Suppressor macrophage (primary cell): ENCODE measurements at places on chromosomes 11 and 22.

DNA sequence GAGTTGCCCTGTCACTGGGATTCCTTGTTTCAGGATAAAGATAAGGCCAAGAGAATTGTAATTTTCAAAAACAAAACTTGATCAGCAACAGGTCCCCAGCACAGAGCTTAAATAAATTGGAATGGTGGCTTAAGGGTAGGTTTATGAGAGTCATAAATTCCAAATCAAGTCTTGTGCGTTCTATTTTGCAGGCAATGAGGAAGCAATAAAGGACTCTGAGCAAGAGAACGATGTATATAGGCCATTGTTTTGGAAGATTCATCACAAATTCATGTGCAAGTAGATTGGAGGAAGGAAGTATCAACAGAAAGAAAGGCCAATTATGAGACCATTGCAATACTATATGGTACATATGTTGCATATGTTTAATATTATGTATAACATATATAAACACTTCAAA, 65.7 kb upstream of the PGR start:
- DNase-seq = no peak

GRCh38 chr22:37083914-37084313, 25.6 kb downstream of the TMPRSS6 start:
- no peak for DNase-seq

- DNase-seq = peak; percentile 30
Measured at GRCh38 chr11:76698321-76699043, 27.9 kb upstream of the LRRC32 start.

- DNase-seq = no peak
Measured at GRCh38 chr22:45310977-45311531, 1.3 kb downstream of the FAM118A start.

DNA sequence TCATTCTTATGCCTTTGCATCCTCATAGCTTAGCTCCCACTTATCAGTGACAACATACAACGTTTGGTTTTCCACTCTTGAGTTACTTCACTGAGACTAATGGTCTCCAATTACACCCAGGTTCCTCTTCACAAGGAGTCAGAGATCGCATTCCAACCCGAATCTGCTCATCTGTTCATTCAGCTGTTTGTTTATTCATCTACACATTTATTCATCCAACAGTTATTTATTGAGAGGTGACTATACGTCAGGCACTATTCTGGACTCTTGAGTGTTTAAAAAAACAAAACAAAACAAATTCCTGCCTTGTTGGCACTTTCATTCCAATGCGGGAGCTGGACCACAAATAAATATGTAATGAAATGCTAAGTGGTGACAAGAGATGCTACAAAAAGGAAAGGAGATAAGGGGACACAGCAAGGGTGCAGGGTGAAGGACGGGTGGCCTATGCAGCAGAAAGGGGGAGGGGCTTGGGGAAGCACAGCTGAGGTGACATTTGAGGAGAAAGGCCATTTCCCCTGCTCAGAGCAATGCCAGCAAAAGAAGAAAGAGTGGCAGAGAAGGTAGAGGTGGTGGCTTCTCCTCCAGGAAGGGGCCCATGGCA, 393.8 kb upstream of the SYN3 start:
- DNase-seq = no peak

GRCh38 chr11:30504468-30504867, 81.7 kb downstream of the MPPED2 start:
- no peak for DNase-seq

DNA sequence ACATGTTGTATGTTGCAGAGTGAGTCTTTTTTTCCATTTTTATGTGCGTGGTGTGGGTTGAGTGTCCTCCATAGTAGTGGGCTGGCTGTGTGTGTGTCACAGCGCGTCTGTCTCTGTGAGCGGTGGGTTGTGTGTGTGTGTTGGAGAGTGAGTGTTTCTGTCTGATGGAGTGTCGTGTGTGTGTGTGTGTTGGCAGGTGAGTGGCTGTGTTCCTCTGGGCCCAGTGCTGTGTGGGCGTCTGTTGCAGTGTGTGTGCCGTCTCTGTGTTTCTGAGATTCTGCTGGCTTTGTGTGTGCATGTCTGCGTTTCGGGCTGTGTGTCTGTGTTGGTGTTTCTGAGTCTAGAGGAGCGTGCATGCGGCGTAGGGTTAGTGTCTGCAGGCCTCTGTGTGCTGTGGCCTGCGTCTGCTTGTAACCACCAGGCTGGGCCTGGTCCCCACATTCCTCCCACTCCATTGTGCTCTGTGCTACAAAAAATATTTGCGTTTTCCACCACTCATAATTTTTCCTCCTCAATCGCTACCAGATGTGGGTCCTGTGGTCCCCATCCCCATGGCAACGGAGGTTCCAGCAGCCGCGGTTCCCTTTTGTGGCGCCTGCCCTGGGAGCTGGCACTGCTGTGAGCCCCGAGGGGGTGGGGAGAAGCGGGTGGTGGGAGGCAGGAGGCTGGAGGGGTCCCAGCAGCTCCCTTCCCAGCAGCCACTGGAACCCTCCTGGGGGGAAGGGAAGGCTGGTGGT, 15.2 kb downstream of the SCARF2 start:
- DNase-seq = no peak

GRCh38 chr22:49827853-49828598, at the start of gene BRD1:
Gene BRD1 (minus strand): TSS chr22:49827873. CDS start chr22:49824317, 3,556 bp downstream.
- DNase-seq = peak; percentile 83

- DNase-seq = no peak
Measured at GRCh38 chr11:91698845-91699244, 525.8 kb upstream of the FAT3 start.

- DNase-seq = no peak
Measured at GRCh38 chr22:26890870-26891269, 233.5 kb downstream of the MIAT start.

GRCh38 chr11:2901196-2901796, 15.7 kb upstream of the CDKN1C start:
- DNase-seq = no peak

- DNase-seq = no peak
Measured at GRCh38 chr11:114276077-114276476, 20.1 kb upstream of the NNMT start.

DNA sequence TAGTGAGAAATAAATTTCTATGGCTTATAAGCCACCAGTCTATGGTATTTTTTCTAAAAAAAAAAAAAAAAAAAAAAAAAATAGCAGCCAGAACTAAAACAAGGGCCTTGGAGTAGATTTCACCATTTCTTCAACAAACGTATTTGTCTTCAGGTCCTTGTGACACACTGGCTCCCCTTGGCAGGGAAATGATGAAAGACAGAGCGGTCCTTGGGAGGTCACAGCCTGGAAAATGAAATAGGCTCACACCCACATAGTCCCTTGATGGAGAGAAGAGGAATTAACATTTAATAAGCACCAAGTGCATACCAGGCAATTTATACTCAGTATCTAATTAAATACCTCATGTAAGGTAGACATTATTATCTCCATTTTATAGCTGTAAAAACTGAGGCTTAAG, 25.7 kb upstream of the ACER3 start:
- DNase-seq = peak; percentile 72

DNA sequence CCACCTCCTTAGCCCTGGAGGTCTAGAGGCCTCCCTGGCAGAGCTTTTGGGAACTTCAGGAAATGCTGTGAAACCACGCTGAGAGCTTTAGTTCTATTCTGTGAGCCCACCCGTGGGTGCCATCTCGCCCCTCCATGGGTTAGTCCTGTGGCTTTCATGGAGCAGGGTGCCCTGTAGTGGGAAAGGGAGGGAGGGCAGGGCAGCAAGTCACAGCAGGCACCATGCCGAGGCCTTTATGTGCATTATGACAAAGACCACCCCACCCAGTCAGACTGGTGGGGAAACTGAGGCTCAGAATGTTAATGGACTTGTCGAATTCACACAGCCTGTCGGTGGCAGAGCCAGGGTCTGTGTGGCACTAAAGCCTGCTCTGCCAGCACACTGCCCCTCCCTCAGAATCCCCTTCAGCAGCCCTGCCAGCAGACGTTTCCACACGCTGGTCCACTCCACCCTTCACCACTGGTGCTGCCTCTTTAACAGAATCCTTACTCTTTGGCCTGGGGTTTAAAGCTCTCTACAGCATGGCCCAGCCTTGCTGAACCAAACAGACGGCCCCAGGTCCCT, 13.4 kb downstream of the TMPRSS13 start:
- no peak for DNase-seq

GRCh38 chr22:32476281-32477195, 1.9 kb downstream of the FBXO7 start:
- DNase-seq = no peak

GRCh38 chr11:95154514-95154913, 64.9 kb downstream of the ENDOD1 start:
- DNase-seq = peak; percentile 63

DNA sequence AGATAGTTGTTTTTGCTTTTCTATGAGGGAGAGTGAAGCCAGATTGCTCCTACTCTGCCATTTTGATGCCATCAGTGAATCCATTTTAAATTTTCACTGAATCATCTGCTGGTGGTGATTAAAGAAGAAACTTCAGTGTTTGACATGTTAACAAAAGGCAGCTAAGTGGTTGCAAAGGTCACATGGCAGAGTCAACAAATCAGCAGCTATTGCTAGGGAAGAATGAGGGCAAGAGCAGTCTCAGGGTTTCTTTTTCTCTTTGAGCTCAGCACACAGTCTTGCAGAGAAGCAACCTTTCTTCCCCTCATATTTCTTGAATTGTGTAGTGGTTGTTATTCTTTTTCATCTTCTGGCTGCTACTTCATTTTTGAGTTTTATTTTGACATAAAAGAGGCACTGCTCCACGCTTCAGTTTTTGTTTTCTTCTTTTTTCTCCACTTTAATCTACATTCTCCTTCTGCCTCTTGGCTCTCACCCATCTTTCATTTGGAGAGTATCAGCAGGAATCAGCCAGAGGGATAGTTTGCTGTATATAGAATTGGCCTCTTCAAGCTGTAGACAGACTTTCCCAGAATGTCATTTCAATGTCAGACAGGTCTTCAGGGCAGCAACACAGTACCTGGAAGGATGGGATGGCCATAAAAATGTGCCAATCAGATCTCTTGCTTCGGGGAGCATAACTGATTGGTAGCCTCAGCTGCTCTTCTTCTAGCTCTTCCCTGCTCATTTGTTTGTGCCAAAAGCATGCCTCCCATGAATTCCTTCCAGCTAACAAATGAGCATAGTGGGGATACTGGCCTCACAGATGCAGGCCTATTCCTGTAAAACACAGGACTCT, 153.9 kb downstream of the TRPC6 start:
- DNase-seq = no peak

GRCh38 chr22:48923996-48924395, 903.7 kb downstream of the BRD1 start:
- DNase-seq = no peak

- no peak for DNase-seq
Measured at GRCh38 chr11:130771708-130772107, 144.6 kb downstream of the SNX19 start.

DNA sequence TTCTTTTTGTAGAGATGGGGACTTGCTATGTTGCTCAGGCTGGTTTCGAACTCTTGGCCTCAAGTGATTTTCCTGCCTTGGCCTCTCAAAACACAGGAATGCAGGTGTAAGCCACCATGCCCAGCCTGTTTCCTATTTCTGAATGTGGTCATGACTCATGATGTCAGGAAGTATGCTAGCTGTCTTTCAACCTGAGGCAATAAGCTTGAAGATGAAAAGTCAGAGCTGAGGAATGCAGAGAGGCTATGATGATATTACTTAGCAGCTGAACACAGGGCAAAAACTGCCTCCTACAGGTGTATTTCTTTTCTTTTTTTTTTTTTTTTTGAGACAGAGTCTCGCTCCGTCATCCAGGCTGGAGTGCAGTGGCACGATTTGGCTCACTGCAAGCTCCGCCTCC, 9.0 kb upstream of the NUCB2 start:
- no peak for DNase-seq

GRCh38 chr11:15159085-15159484, 44.4 kb downstream of the INSC start:
- no peak for DNase-seq

DNA sequence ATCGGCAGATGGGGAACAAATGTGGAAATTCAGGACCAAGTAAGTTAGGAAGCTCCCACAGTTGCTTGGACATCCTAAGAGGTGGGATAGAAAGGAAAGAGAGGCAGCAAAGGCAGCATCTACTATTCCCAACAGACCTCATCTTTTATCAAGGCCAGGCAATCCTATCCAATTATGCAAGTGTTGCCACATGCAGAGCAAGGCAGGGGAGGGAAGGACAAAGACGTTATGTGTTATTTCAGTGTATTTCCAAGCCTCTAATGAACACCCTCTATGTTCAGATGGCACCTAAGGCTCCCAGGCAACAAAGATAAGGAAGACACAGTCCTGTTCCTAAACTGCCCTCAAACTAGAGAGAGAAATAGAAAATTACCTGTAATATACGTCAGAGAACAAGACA, 9.2 kb downstream of the TIGD3 start:
- no peak for DNase-seq

DNA sequence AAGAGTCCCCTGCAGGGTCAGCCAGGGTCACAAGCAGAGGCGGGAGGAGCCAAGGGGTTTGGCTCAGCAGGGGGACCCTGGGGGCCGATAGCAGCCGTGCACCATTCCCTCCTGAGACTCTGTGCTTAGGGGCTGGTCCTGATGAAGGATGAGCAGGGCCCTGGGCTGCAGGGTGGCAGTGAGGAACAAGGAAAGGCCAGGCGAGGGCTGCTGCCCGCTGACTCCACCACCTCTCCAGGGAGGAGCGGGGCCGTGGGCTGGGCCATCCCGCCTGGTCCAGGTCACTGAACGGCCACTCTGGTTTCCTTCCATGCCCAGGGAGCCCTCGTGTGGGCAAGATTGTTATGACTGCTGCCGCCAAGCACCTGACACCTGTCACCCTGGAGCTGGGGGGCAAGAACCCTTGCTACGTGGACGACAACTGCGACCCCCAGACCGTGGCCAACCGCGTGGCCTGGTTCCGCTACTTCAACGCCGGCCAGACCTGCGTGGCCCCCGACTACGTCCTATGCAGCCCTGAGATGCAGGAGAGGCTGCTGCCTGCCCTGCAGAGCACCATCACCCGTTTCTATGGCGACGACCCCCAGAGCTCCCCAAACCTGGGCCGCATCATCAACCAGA, 9.2 kb upstream of the NDUFS8 start:
- no peak for DNase-seq

DNA sequence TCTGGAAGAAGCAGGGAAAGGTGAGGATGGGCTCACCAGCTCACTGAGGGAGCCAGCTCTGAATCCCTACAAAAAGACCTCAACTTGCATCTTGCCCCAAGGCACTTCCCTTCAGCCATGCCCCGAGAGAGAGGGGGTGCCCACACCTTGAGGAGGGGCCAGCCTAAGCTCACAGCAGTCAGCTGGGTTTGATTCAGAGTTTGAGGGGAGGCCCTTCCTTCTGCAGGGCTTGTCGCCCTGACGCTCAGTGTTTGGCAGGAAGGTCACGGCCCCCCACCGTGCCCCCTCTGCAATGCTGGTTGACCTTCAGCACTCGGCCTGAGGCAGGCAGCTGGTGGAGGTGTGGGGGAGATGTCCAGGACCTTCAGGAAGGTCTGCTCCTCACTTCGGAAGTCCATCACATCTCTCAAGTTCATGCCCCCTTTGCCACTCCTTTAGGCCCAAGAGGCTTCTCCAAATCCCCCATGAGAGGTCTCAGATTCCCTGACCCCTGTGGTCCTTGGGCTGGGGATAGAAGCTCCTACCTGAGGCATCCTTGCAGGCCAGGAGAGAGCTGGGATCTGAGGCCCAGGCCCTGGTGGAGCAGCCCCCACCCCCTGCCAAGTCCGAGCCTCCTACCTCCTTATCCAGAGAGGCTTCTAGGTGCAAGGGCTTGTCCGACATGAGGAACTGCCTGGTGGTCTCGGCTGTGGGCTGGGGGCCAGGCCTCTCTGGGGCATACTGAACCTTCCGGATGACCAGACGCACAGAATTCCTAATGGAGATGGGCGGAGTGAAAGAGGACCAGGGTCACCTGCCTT, 37.6 kb downstream of the TPBGL start:
- no peak for DNase-seq

GRCh38 chr11:3920148-3920852, 64.8 kb downstream of the STIM1 start:
- DNase-seq = peak; percentile 68

GRCh38 chr11:40542821-40543220, 916.6 kb downstream of the LRRC4C start:
- no peak for DNase-seq
